ENCODE measurements at places on chromosomes 1 and 21.

DNA sequence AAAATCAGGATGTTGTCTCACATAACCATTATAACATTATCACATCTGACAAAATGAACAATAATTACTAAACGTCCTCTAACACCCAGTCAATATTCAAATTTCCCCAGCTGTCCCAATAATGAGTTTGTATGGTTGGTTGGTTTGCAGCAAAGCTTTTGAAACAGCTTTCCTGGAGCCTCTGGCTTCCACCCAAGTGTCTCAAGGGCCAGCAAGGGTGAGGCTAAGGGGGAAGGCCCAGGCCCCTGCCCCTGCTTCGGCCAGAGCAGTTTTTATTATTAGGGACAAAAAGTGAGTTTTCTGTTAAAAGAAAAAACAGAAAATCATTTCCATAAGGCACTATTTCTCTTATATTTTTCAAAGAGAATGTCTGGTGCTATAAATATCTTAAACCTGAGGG, 19.1 kb upstream of the AVPR1B start:
- no peak for DNase-seq

GRCh38 chr1:217522277-217522676, 108.6 kb downstream of the GPATCH2 start:
- no peak for DNase-seq

- peak; percentile 98 for DNase-seq
These were observed 91.7 kb downstream of the CDC14A start for GRCh38 chr1:100443811-100444571.

DNA sequence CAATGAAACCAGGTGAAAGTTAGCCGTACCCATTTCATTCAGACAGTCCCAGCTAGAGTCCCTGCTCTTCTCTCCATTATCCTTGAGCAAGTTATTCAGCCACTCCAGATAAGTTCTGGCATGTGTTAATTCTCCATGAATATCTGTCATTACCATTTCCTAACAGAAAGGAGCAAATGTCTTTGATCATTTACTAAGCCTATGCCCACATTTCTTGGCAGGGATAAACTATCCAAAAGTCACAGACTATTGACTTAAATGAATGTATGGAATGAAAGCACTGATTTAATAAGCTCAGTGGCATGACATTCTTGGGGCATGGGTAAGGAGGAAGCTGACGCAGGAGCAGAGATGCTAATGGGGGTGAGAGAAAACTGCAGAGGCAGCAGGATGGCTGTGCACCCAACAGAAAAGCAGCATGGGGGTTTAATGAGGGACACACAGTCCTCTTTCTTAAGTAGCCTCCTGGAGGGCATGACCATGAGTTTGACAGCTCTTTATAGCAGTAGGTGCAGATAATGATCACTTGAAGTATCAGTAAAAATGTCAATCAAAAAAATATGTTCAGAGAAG, 17.6 kb upstream of the DHCR24 start:
- peak; percentile 44 for DNase-seq

DNA sequence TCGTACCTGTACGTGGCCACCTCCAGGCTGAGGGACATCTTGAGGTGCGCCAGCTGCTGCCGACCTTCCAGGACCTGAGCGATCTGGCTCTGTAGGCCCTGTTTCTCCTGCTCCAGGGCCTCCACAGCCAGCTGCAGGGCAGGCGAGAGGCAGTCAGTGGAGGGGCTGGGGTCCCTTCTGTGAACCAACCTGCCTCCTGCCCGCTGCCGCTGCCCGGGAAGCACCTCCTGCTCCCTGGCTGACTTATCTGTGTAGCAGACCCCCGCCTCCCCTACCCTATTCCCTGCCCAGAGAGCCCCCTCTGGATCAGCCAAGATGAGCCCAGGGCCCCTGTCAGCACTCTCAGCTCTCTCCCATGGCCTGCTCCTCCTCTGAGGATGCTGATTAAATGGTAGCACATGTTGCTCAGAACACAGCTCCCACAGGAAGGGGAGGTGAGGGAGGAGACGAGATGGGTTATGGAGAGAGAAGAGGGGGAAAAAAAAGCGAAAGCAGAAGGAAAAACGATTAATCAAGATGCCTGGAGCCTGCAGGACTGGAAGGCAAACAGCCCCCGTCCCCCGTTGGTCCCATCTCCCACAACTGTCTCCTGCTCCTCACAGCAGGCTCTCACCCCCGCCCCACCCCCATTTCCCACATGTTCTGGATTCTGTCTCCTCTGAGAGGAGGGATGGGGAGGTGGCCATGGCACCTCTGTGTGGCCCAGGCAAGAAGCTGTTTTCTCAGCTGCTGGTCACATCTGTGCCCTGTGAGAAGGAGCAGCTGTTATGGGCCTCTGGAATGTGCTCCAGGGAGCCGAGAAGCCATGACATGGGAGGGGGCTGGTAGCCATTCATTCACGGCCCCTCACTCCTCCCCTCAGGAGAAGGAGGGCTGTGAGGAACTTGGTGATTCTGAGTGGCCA, 1.7 kb downstream of the NES start:
- DNase-seq = peak; percentile 27

DNA sequence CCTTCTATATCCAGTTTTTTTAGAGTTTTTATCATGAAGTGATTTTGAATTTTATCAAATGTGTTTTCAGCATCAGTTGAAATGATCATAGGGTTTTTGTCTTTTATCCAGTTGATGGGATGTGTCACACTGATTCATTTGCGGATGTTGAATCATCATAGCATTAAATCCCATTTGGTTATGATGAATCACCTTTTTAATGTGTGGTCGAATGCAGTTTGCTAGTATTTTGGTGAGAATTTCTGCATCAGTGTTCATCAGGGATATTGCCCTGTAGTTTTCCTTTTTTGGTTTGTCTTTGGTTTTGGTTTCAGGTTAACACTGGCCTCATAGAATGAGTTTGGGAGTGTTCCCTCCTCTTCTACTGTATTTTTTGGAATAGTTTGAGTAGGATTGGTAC, 80.3 kb downstream of the DIRAS3 start:
- DNase-seq = peak; percentile 86

DNA sequence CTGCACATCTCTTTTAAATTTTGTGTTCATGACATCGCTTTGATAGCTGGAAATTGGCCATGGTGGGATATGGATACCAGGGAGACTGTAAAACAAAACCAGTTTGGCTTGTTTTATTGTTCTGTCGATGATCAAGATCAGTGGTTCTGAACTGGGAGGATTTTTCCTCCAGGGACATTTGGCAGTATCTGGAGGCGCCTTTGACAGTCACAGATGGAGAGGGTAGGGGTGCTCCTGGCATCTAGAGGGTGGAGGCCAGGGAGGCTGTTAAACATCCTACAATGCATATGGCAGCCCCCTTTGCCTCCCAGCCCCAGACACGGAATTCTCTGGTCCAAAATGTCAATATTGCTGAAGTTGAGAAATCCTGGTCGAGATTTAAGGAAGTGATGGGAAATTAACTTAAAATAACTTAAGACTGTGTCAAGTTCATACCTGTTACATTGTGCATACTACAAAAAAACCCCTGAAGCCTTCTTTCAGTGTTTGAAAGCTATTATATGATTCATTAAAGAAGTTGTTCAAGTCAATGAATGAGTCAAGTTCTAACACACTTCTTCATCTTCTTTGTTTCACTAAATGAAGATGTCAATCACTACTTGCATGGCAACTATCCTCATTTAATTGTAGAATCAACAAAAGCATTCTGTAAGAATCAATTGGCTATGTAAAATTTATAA, 150.9 kb downstream of the KCNJ6 start:
- DNase-seq = no peak

All from amniotic epithelial cell (primary cell).